NCI-H2029 treated with DMSO at 0.1 percent for 48 hours (cell line): ENCODE measurements at places on chromosomes 3 and 15.

GRCh38 chr15:36130641-36131310, 448.6 kb upstream of the CDIN1 start:
- no peak for DNase-seq

GRCh38 chr15:48415036-48415886, 84.0 kb downstream of the DUT start:
- no peak for DNase-seq

GRCh38 chr3:127679534-127680145, 6.9 kb downstream of the ABTB1 start:
- no peak for DNase-seq

- DNase-seq: peak; percentile 39
Measured at GRCh38 chr3:176872771-176873209, 324.5 kb downstream of the TBL1XR1 start.

DNA sequence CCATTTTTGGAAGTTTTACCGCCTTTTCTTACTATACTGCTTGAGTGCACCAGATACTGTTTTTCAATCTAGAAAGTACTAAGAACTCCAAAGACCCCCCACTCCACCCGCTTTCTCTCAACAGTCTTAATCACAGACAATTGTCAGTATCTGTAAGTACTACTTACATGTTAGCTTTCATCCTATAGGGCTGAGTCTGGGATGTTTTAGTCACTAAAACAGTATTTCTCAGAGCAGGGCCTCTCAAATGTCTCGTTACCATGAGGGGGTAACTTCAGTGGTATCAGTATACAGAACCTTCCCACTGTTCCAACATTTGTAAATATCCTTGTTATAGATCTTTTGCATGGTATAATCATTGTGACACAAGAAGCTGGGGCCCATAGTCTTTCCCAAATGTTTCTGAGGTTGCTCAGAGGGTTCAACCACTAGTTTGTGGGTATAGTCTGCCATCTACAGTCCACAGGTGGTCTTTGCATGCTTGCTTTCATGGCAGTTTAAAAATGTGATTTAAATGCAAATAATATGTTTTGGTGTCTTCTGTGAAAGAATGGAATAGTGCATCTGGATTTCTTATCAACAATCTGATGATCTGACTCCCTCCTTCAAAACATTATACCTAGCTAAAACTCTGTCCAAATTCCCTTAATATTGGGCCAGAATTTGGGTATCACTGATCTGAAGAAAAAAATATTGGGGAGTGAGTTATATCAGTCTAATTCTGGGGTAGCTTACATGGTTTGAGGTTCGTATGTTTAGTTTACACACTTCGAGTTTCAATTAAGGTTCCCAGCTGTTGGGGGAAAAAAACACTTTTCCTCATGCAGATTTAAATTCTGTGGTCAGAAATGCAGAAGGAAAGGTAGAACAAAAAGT, 18.0 kb upstream of the DNAJC13 start:
- DNase-seq: peak; percentile 19

- DNase-seq: no peak
Measured at GRCh38 chr3:186772701-186773417, 10.5 kb upstream of the EIF4A2 start.

DNA sequence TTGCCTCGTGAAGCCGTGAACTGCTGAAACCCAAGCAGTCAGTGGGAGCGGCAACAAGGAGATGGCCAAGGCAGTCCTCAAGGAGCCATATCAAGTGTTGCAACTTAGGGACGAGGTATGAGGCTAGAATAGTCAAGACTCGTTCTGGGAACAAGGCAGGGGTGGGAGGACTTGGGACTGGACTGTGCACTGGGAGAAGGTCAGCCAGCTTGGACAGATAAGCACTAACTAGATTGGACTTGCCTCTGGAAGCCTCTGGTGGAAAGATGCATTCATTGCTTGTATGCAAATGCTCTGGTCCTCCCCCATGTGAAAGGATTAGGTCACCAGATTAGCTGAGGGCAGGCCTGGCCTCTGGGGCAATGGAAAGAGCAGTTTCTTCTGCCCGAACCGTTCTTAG, 123.3 kb upstream of the CTNNB1 start:
- DNase-seq: no peak

DNA sequence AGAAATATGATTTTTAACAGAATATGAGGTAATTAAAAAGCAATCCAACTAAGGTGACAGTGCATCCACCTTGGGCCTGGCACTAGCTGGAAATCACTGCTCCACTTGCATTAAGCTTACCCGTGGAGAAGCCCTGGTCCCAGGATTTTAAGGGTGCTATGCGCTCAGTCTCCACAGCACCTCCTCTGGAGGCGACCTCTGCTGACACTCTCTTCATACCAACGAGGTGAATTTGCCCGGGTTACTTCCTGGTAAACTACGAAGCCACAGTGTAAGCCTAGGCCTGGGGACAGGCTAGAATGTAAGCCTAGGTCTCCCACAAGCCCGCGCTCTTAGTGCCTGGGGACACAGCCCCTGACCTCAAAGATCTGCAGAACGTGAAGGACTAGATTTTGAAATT, 793 bp downstream of the APOD start:
- DNase-seq: no peak

GRCh38 chr3:108292905-108293328, 3.4 kb upstream of the HHLA2 start:
- no peak for DNase-seq

GRCh38 chr3:14351617-14352001, 50.8 kb upstream of the SLC6A6 start:
- no peak for DNase-seq

GRCh38 chr3:101303089-101303731, 17.2 kb downstream of the IMPG2 start:
- DNase-seq: no peak

GRCh38 chr3:98824256-98824655, 61.1 kb downstream of the ST3GAL6 start:
- no peak for DNase-seq

DNA sequence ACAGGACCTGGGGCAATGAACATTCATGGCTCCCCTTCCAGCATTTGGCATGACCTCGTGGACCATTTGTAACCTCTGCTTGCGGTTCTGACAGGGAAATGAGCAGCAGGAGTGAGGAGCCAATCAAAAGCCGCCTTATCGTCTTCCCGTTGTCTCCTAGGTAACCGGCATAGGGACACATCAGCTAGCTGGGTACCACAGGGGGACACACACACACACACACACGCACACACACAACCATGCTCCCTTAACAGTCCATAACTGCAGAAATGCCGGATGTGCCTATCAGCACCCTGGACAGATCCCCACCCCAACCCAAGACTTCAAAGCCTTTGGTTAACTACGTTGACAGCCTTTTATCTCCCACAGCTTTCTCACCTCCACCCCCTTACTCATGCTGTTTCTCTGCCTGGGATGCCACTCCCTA, 53.4 kb upstream of the CCDC174 start:
- DNase-seq: no peak

DNA sequence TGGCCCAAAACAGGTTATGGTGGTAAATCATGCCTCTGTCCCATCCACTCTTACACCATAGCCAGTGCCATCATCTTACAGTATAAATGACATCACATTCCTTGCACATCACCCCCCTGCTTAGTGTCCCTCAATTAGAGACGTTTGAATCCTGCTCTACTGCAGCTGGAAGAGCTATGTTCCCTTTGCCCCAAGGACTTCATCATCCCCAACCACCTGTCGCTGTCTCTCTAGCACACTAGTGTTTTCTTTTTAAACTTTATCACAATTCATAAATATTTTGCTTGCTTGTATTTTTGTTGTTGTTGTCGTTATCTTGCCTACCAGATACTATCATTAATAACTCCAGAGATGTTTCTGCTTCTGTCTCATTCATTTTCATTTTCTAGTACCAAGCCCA, 28.7 kb downstream of the SPTSSB start:
- no peak for DNase-seq

- peak; percentile 79 for DNase-seq
Measured at GRCh38 chr3:45688194-45688881, 858 bp upstream of the SACM1L start.

DNA sequence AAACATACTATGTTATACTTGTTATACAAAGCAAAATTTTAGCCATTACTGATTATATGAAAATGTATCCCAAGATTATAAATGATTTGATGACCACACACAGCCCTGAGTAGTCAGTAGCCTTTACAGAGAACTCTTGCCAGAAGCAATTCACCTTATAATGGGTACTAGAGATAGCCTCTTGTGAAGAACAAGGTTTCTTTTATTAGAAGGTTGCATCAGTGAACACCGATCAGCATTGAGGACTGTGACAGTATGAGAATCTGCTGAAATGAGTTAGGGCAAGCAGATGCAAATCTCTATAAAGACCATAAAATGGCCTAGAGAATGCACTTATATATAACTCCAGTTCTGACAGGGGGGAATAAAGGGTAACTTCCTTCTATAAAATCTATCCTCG, 10.1 kb downstream of the CDC25A start:
- no peak for DNase-seq

DNA sequence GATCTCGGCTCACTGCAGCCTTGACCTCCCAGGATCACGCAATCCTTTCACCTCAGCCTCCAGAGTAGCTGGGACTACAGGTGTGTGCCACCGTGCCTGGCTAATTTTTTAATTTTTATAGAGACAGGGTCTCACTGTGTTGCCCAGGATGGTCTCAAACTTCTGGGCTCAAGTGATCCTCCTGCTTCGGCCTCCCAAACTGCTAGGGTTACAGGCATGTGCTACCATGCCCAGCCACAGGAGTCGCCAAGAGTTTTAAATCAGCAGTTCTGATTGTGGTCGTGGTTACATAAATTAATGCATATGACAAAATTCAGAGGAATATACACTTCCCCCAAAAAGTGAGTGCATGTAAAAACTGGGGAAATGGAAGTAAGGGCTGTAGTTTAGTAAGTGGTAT, 32.9 kb downstream of the MEGF11 start:
- DNase-seq: no peak

DNA sequence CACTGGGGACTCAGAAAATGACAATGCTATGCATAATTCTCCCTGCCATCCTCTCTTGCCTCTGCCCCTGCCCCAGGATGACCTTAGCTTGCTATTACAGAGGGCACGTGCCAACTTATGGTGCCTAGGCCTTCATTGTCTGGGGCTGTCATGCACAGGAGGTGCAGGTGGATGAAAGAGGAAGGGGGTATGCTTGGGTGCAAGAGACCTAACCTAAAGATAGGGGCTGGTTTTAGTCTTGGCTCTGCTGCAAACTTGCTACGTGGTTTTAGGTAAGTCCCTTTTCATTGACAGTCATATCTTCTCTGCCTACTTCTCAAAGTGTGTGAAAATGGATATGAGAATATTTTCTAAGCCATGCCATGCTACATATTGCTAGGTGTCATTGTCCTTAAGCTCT, 161.3 kb downstream of the EPHB1 start:
- DNase-seq: no peak

DNA sequence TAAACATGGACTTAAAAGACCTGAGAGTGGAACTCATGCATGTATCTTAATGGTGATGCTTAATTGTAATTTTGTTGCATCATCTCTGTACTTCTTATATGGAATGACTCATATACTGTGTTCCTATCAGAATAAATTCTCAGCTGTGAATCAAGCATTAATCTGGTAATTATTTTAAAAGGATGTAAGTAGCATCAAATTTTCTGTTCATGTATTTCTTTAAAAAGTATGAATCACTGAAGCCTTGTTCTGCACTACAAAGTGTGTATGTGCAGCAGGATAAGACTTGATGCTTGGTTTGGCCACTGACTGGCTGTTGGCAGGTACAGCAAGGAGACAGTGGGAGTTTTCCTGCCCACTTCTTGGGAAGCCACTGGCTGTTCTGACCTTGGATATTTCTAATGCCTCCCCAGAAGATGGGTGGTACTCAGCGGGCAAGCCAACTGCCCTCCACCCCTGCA, 123.9 kb downstream of the ANO10 start:
- no peak for DNase-seq

GRCh38 chr3:66574091-66574490, 73.3 kb upstream of the LRIG1 start:
- DNase-seq: no peak

GRCh38 chr3:183265157-183265642, 12.1 kb downstream of the B3GNT5 start:
- no peak for DNase-seq

DNA sequence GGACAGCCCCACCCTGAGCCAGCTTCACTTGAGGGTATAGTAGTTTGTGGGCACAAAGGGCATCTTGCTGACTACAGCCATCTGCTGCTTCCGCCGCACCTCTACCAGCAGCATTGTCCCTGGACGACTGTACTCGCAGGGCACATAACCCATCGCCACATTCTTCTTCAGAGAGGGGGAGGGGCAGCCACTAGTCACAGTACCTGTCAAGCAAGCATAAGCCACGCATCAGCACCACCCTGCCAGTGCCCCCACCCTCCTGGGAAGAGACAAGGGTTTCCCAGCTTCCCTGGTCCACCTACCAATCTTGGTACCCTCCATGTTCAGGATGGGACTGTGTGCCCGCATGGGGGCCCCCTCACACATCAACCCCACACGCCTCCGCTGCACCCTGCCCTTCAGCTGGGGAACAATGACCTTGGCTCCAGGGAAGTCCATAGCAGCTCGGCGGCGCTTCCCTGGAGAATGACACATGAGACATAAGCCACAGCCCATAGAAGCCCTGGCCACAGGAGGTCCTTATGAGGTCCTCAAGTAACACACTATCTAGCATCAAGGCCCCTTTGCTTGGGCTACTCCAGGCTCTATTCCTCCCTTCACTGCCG, 4.7 kb downstream of the AMT start:
- DNase-seq: no peak

GRCh38 chr3:116453666-116454346, 8.5 kb upstream of the LSAMP start:
- no peak for DNase-seq

DNA sequence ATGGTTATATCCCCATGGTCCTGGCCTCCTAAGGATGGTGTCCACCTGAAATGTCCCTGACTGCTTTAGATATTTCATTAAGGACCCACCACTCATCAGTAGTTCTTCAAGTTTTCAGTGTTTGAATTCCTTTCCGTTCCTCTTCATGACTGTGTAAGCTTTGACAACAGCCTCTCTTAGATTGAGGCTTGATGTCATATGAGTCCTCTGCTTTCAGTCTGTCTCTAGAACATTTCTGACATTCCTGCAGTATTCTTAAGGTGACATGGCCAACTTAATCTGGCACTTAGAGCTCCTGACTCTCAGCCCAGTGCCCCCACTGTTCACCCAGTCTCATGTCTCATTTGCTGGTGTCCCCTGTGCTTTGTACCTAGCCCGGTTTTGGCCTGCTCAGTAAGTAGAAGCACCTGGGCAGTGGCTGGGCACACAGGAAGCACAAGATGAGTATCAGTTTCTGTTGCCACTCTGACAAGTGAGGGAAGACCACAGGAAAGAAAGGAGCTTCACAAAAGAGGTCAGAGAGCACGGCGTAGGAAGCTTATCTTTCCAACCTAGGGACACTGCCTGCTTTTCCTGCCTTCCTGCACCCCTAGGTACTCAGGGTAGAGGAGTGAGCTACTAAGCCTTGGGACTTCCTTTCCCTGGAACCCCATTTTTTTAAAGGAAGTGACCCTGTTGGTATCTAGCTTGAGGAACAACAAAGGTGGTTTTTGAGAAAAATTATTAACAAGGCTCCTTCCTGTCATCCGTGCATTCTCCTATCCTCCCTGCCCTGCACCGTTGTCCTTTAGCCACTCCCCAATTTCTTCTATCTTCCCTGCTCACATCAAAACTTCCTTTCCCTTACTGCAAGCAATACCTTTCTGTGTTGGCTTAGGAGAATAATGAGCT, 103.1 kb downstream of the KLHL25 start:
- DNase-seq: no peak

GRCh38 chr15:56987286-56987685, 68.8 kb downstream of the TCF12 start:
- DNase-seq: no peak

GRCh38 chr15:38283010-38283409, 30.4 kb downstream of the SPRED1 start:
- no peak for DNase-seq
